ENCODE measurements at places on chromosomes 3 and 15.

DNA sequence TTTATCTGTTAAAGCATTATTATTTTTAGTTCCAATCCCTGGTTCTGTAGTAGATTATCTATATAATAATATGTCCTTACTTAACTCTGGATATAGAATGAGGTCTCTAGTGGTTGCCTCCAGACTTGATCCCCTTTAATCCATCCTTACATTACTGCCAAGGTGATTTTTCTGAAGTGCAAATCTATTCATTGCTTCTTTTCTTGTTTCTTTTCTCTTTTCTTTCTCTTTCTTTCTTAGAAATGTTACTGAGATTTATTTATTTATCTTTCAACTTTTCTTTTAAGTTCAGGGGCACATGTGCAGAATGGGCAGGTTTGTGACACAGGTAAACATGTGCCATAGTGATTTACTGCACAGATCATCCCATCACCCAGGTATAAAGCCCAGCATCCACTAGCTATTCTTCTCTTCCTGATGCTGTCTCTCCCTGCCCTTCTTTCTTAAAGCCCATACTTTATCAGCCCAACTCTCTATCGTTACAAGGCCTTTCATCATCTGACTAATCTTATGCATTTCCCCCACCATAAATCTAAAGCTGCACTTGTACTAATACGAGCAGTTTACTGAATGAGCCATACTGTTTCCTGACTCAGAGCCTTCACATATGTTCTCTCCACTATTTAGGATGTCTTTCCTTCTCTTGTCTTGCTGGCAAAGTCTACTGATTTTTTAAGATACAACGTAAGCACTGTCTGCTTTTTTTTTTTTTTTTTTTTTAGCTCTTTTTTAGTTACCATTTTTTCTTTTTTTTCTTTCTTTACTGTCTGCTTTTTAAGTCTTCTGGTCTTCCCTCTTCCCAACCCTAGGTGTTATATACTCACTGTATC lies 4.6 kb downstream of the GLCE start:
- DNase-seq: peak; percentile 87

DNA sequence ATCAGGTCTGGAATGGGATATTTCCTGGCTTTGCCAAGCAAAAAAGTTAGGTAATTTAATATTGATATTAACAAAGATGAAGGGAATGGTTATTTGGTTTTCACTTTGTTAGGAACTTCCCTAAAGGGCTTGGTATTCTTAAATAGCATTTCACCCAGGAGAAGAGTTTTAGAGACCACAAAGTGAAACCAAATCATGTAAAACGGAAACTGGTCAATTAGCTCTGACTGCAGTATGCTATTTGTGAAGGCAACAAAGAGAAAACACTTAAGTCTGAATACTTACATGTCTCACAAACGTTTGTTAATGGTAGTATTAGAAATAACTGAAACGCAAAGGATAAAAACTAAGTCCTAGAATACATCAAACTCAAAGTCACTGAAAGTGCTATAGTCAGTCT lies 32.4 kb upstream of the SETMAR start:
- no peak for DNase-seq

GRCh38 chr3:178059119-178059518 lies 477.1 kb upstream of the KCNMB2 start:
- DNase-seq: no peak

GRCh38 chr3:55858302-55858701 lies 371.2 kb upstream of the WNT5A start:
- no peak for DNase-seq

- no peak for DNase-seq
These were observed 8.0 kb downstream of the AMIGO3 start for GRCh38 chr3:49711489-49711888.

DNA sequence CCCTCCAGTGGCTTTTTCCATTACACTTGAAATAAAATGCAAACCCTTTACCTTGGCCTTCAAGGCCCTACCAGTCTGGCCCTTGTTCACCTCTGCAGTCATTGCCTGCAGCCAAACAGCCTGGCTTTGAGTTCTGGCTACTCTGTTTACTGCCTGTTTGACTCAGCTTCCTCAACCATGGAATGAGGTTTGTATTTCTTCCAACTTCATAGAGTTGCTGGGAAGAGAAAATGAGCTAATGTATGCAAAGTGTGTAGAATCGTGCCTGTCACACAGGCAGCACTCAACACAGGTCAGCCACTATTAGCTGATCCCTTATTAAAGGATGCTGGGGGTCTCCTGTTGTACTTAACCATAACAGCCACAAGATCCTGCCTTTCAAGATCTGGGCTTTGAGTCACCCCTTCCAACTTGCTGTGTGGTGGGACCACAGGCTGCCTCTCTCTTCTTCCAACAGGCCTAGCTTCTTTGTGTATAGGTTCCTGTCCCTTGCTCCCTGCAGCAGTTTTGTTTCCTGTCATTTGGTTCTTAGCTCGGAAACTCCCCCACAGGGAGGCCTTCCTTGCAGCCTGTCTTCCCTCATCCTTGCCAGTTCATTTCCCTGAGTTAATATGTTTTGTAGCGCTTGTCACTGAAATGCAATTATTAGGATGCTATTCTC lies 6.4 kb downstream of the MED12L start:
- peak; percentile 22 for DNase-seq

- no peak for DNase-seq
These were observed 30.5 kb upstream of the TRPC1 start for GRCh38 chr3:142693136-142693853.

GRCh38 chr3:101262393-101263240 lies 57.8 kb downstream of the IMPG2 start:
- no peak for DNase-seq

DNA sequence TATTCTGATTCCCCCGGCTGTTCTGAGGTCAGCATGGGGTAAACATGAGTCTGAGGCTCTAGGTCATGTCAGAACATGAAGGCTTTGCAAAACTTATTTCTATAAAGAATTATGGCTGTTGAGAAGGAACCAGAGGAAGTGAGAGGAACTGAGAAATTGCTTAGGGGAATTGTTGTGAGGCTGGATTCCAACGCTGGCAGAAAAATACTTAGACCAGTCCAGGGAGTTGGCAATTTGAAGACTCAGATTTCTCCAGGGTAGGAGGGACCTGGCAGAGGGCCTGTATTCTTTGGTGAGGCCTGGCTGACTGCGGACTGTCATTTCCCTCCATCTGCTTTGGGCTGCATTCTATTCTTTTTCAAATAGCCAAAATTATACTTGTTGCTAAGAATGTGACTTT lies 155.5 kb downstream of the PLD1 start:
- DNase-seq: peak; percentile 55

Measured in fibroblast of upper back skin (primary cell).